Stimulated activated CD4-positive, alpha-beta T cell treated with anti-CD3 and anti-CD28 coated beads, Interleukin-2, amount 100 ng/mL, for 48 hours (primary cell): ENCODE measurements at places on chromosomes 7 and 10.
A peak's percentile ranks its signal among the peaks of the same experiment; 100 is the strongest.

- DNase-seq = no peak
These were observed 5.5 kb downstream of the CHUK start for GRCh38 chr10:100223879-100224278.

DNA sequence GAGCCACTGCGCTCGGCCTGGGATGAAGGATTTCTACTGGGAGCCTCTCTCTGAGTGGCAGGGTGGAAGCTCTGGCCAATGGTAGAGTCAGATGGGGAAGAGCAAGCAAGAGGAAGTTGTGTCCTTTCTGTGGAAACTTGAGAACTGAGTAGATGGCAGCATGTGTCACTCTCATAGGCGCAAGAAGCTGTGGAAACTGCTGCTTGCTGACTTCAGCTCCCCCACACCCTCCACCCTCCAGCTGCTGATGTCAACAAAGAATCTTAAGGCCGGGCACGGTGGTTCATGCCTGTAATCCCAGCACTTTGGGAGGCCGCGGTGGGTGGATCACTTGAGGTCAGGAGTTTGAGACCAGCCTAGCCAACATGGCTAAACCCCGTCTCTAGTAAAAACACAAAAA is 39.8 kb upstream of the SRGN start:
- DNase-seq = peak; percentile 45

DNA sequence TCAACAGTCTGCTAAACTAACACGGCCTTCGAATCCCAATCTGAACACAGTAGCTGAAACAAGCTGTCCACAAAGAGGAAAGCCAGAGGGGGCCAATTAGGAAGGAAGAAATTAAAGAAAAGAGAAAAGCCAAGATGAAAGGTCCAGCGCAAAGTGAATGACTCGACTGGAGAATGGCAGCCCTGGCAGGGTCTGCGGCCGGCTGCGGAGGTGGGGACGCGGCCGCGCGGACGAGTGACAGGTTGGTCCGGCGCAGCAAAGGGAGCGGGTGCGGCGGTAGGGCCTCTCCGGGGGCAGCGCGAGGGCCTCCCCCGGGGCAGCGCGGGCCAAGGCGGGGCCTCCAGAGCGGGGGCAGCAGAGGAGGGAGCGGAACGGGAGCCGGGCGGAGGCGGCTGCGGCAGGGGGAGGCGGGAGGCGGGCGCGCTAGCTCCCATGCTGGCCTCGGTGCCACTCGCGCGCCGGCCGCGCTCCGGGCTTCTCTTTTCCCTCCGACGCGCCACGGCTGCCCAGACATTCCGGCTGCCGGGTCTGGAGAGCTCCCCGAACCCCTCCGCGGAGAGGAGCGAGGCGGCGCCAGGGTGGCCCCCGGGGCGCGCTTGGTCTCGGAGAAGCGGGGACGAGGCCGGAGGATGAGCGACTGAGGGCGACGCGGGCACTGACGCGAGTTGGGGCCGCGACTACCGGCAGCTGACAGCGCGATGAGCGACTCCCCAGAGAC is at the start of gene VWC2:
Gene VWC2 (plus strand): TSS at position 421 of the 718 bp plus-strand sequence. CDS start 1,798 bp downstream, outside the sequence.
- DNase-seq = no peak

- DNase-seq = no peak
These were observed 113.7 kb upstream of the PDLIM1 start for GRCh38 chr10:95404462-95404858.

DNA sequence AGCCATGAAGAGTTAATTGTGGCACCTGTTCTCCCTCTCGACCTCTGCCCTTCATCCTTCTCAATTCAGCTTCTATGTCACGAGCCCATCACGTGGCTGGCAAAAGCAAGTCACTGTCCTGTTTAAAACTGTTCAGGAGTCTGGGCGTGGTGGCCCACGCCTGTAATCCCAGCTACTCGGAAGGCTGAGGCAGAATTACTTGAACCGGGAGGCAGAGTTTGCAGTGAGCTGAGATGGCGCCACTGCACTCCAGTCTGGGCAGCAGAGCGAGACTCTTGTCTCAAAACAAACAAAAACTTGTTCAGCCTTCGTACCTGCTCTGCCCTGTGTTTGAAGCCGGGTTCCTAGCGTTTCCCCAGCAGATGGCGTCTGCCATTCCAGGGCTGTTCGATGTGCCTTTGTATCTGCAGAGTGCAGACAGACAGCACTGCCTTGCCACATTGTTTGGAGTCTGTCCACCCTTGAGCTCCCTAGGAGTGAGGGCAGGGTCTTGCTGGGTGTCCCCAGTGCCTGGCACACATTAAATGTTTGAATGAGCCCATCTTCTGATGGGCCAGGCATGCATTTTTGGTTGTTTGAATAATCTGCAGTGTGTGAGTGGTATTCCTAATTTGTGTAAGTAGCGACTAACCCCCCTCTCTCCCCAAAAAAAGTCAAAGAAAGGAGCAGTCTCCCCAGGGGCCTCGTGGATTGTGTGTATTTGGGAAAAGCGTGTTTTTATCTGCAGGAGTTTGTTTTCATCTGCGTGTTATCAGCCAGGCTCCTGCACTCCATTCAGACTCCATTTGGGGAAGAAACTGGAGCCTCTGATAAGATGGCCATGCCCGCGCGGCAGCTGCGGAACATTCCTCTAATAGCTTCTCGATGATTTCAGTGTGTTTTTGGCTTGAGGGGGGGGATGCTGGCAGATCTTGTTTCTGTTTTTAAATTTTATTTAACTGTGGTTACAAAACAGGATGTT is 61.2 kb downstream of the DNAJB6 start:
- no peak for DNase-seq

GRCh38 chr7:50262916-50263690 is 41.4 kb upstream of the IKZF1 start:
- no peak for DNase-seq

- no peak for DNase-seq
These were observed 403.4 kb downstream of the DNAJB9 start for GRCh38 chr7:108973075-108973474.

DNA sequence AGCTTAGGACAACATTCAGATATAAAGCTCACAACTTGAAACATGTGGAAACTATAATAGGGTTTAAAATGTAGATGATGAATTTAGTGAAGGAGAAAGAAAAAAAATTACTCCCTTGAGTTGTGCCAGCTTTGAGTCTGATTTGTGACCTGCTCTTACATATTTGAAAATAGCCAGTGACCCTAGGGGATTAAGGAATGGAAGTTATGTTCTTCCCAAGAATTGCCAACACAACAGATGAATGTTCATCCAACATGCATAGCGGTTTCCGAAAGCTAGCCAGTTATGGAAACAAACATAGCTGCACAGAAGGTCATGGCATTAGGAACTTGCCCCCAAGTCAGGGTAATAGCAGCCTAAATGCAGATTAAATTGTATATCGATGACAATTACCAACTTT is 10.8 kb downstream of the TMEM196 start:
- no peak for DNase-seq

- no peak for DNase-seq
These were observed 2.6 kb downstream of the BZW2 start for GRCh38 chr7:16648551-16648950.

DNA sequence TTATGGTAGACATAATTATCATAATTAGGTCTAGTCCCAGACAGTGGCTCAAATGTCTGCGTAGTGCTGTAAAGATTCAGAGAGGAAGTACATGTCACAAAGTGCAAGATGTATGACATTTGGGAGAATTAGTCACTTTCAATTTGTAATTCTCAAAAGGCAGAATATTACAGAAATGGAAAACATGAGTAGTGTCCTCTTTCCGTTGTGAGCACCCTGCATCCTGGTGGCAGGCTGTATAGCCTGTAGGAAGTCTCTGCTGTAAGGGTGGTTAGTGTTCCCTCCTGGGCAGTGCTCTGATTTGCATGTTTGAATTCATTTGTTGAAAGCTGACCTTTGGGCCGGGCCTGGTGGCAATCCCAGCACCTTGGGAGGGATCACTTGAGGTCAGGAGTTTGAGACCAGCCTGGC is 17.0 kb downstream of the CDK14 start:
- peak; percentile 2 for DNase-seq

GRCh38 chr10:99526861-99527504 is 5.8 kb upstream of the NKX2-3 start:
- no peak for DNase-seq

DNA sequence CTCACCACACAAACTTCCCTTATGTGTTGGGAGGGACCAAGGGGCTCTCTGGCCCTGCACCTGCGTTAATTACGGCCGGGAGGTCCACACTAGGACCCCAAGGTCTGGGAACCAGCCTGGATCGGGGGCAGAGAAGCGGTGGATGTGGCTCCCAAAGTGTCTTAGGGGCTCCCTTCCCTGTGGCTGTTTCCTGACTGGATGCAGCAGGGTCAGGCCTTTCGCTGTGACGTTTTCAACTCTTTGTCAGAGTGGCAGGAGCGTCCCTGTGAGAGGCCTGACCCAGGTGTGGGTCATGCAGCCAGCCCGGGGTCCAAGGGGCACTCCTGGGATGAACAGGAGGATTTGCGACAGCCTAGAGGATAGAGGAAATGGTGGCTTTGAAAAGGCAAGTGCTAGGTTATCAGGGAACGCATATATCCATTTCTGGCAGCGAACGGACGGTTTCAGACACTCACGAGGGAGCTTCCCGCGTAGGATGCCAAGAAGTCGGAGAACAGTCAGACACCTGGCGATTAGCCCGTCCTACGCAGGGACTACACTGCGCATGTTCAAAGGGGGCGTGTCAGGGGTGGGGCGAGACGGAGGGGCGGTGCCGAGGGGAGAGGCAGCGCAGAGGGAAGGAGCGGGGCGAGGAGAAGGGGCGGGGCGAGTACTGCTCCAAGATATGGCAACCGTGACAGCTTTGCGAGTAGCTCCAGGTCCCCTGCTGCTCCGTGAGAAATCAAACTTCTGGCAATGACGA is 46.2 kb upstream of the ZNF716 start:
- DNase-seq = no peak

DNA sequence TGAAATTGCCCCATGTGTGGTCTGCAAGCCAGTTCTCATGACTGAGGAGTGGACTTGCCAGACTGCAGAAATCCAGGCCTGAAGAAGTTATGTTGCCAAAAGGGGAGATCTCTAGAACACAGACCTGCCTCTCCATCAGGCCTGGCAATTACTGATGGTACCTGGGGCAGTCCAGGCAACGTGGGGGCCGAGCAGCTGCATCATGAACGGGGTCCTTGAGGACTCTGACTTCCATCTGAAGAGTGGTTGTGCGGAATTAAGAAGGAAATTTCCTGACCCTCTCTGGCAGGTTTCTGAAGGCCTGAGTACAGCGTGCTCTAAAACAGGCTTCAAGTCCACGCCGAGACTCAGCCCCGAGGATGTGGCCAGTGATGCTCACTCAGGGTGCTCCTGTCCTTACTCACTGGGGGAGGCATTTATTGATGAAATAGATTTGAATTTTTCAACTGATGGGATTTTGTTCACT is 30.4 kb downstream of the RAMP3 start:
- no peak for DNase-seq

DNA sequence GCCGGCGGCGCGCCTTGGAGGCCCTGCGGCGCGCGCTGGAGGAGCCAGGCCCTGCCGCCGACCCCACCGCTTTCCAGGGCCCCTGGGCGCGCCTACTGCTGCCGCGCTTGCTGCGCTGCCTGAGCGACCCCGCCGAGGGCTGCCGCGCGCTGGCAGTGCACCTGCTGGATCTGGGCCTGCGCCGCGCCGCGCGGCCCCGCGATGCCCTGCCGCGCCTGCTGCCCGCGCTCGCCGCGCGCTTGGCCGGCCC is 280 bp downstream of the DNAAF5 start:
- no peak for DNase-seq

- DNase-seq = no peak
These were observed 29.1 kb upstream of the FAM20C start for GRCh38 chr7:163298-163695.

DNA sequence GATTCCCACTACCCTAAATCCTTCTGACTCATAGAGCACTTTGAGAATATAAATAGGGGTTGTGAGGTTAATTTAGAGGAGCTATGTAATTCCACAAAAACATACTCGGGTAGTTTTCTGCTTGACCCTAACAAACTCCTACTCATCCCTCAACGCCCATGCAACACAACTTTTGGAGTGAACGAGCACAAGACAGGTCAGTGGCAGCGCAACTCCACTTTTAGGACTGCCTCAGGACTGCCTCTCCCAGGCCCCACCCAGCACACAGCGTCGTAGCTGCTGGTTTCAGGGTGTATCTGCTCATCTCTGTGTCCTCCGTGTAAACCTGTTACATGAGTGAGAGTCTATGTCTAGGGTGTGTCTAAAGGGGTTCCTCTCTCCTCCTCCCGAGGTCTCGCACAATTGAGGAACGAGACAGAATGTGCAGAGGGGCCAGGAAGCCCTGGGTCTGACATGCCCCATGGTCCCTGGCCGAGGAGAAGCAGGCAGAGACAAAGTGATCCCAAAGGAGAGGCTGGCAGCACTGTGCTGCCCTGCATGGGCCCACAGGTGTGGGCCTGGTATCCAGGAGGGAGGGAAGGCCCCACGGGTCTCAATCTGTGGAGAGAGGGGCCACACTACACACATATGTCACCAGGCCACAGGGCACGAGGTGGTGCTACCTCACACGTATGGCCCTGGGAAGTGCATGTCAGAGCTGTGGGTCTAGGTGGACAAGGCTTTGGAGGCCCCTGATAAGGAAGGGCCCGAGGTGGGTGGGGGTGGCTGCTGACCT is 45.5 kb downstream of the CAMK2B start:
- no peak for DNase-seq
